ENCODE measurements at places on chromosomes 3 and 15. TPM values are rescaled to one million over a fixed set of nuclear protein-coding genes. Genes with fewer than 3 reads are reported as not detected.

DNA sequence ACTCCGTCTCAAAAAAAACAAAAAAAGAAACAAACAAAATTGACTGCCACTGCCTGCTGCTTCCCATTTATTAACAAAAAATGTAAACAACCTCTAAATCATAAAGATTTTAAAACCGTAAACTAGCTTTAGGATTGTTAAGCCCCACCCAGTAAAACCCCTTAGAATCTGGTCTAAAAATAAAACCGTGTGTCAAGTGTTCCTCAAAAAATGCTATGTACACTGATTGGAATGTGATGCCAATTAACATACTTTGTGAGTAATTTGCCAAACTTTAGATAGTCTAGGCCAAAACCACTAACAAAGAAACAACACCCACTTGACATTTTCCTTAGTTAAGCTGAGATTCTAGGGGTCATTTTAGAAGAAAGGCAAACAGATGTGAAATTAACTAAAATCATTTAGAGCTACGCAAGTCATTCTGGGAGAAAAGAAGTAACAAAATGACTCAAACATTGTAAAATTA is 5.3 kb downstream of the RAF1 start:
- H3K36me3 ChIP-seq: no peaks in the 10 kb centered on the region
- peaks cover 16% of the 10 kb centered on the region for H3K4me1 ChIP-seq
- no peaks in the 10 kb centered on the region for H3K27me3 ChIP-seq
- no peak overlapping the region for H3K4me3 ChIP-seq
- H3K27ac ChIP-seq: peak overlapping the region; percentile 86

The LRRN1 gene
- total RNA-seq: under 0.01 TPM

GRCh38 chr3:186217820-186218164 is 108.9 kb upstream of the ETV5 start:
- H3K4me1 ChIP-seq: no peaks in the 10 kb centered on the region
- no peak for DNase-seq
- no peaks in the 10 kb centered on the region for H3K36me3 ChIP-seq
- H3K4me3 ChIP-seq: no peak overlapping the region

- H3K27ac ChIP-seq: peak overlapping the region; percentile 98
- H3K27me3 ChIP-seq: no peaks in the 10 kb centered on the region
- H3K36me3 ChIP-seq: peaks cover 19% of the 10 kb centered on the region
- H3K4me1 ChIP-seq: peaks cover 24% of the 10 kb centered on the region
- peak; percentile 73 for DNase-seq
Observed at GRCh38 chr3:5197470-5198312, 10.2 kb downstream of the EDEM1 start.

DNA sequence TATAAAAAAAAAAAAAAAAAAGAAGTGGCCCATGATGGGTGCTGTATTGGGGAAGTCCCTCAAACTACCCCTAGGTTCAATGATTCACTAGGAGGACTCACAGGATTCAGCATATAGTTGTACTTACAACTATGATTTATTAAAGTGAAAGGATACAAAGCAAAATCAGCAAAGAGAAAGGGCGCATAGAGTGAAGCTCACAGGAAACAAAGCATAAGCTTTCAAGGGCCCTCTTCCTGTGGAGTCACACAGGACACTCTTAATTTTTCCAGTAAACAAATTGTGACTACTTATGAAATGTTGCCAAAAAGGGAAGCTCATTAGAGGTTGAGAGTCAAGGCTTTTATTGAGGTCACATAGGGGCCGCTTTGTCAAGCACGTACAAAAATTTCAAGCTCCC is 153.7 kb upstream of the GAP43 start:
- peaks cover 4% of the 10 kb centered on the region for H3K27me3 ChIP-seq
- no peak overlapping the region for H3K4me3 ChIP-seq
- no peak overlapping the region for H3K27ac ChIP-seq
- H3K4me1 ChIP-seq: no peaks in the 10 kb centered on the region

The FBN1 gene
- total RNA-seq: 283 TPM

DNA sequence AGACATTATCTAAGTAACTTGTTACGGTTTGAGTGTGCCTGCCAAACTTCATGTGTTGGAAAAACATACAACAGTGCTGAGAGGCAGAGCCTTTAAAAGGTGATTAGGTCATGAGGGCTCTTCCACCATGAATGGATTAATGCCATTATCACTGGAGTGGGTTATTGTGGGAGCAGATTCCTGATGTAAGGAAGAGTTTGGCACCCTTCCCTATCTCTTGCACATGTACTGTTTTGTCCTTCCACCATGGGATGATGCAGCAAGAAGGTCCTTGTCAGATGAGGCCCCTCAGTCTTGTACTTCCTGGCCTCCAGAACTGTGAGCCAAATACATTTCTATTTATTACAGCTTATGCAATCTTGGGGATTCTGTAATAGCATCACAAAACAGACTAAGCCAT is 413.9 kb downstream of the EPHA3 start:
- no peaks in the 10 kb centered on the region for H3K27me3 ChIP-seq
- H3K4me3 ChIP-seq: no peak overlapping the region
- H3K4me1 ChIP-seq: no peaks in the 10 kb centered on the region
- H3K27ac ChIP-seq: no peak overlapping the region

- DNase-seq: no peak
- no peaks in the 10 kb centered on the region for H3K36me3 ChIP-seq
- H3K4me1 ChIP-seq: no peaks in the 10 kb centered on the region
- no peaks in the 10 kb centered on the region for H3K27me3 ChIP-seq
- no peak overlapping the region for H3K27ac ChIP-seq
Observed at GRCh38 chr3:98434412-98434811, 28.6 kb upstream of the OR5K1 start.

GRCh38 chr3:42184651-42185443 is 81.1 kb downstream of the CCK start:
- H3K27me3 ChIP-seq: no peaks in the 10 kb centered on the region
- peaks cover 2% of the 10 kb centered on the region for H3K36me3 ChIP-seq
- DNase-seq: peak; percentile 79
- no peak overlapping the region for H3K4me3 ChIP-seq
- H3K4me1 ChIP-seq: peaks cover 12% of the 10 kb centered on the region

DNA sequence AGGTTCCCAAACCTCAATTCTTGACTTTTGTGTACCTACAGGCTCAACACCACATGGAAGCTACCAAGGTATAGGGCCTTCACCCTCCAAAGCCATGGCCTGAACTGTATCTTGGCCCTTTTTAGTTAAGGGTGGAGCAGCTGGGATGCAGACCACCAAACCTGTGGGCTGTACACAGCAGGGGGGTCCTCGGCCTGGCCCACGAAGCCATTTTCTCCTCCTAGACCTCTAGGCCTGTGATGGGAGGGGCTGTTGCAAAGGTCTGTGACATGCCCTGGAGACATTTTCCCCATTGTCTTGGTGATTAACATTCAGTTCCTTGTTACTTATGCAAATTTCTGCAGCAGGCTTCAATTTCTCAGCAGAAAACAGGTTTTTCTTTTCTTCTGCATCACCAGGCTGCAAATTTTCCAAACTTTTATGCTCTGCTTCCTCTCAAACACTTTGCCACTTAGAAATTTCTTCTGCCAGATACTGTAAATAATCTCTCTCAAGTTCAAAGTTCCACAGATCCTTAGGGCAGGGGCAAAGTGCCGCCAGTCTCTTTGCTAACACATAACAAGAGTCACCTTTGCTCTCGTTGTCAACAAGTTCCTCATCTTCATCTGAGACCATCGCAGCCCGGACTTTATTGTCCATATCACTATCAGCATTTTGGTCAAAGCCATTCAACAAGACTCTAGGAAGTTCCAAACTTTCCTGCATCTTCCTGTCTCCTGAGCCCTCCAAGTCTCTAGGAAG is 90.9 kb upstream of the PLXND1 start:
- no peaks in the 10 kb centered on the region for H3K27me3 ChIP-seq
- no peaks in the 10 kb centered on the region for H3K4me1 ChIP-seq
- no peak overlapping the region for H3K4me3 ChIP-seq
- no peaks in the 10 kb centered on the region for H3K36me3 ChIP-seq
- no peak overlapping the region for H3K27ac ChIP-seq

- peaks cover 10% of the 10 kb centered on the region for H3K27me3 ChIP-seq
- DNase-seq: no peak
- H3K4me1 ChIP-seq: peaks cover 9% of the 10 kb centered on the region
- H3K36me3 ChIP-seq: no peaks in the 10 kb centered on the region
- no peak overlapping the region for H3K27ac ChIP-seq
Observed at GRCh38 chr15:75112278-75112847, 89.0 kb downstream of the PPCDC start.

DNA sequence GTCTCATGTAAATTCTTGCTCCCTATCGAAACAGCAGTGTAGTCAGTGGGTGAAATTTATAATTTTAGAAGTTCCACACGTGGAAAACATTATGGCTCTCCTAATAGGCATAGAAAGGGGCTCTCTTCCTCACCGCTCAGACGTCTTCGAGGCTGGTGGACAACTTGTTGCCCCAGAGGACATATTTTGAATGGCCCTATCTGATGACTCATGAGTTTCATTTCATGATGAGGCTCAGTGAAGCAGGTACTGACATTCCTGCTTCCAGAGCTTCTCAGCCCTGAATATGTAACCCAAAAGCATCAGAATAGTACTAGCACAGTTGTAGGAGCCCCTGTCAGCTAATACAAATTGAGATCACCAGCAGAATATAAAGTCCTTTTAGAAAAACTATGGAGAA is 117.9 kb downstream of the HERC1 start:
- peaks cover 12% of the 10 kb centered on the region for H3K4me1 ChIP-seq
- no peak overlapping the region for H3K4me3 ChIP-seq
- no peak for DNase-seq
- H3K27ac ChIP-seq: no peak overlapping the region
- peaks cover 10% of the 10 kb centered on the region for H3K36me3 ChIP-seq

DNA sequence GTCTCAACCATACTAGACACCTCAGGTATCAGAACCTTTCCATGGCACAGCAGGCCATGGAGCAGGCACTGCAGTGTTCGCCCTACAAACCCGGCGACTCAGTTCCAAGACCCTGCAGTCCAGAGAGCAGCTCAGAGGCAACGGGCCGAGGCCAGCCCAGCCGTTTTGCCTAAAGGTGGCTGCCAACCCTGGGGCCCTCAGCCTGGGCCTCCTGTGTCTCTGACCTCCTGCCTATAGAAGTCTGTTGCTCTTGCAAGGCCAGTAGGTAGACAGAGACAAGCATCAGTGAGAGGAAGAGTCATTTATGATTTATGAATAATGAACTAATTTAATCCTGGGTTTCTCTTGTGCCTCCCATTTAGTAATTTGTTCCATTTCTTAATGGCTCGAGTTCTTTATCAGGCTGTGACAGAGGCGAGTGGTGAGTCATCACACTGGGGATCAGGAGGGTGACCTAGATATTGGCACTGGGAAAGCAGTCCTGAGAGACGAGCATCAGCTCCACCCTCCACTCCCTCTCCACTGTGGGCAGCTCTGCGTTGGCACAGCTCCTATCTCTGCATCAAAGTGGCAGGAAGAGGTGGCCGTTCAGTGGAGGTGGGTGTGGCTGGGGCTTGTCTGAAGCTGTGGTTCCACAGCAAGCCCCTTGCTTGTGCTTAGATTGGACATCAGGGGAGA is 79.8 kb downstream of the ABHD5 start:
- H3K4me1 ChIP-seq: peaks cover 25% of the 10 kb centered on the region
- H3K4me3 ChIP-seq: no peak overlapping the region
- H3K27me3 ChIP-seq: no peaks in the 10 kb centered on the region
- no peaks in the 10 kb centered on the region for H3K36me3 ChIP-seq
- no peak overlapping the region for H3K27ac ChIP-seq

Measured in IMR-90 (cell line).